ENCODE measurements at places on chromosomes 13 and 19. TPM values are rescaled to one million over a fixed set of nuclear protein-coding genes. Genes with fewer than 3 reads are reported as not detected.
A peak's percentile ranks its signal among the peaks of the same experiment; 100 is the strongest.

GRCh38 chr19:5343848-5344247 is 3.2 kb upstream of the PTPRS start:
- DNase-seq = no peak

DNA sequence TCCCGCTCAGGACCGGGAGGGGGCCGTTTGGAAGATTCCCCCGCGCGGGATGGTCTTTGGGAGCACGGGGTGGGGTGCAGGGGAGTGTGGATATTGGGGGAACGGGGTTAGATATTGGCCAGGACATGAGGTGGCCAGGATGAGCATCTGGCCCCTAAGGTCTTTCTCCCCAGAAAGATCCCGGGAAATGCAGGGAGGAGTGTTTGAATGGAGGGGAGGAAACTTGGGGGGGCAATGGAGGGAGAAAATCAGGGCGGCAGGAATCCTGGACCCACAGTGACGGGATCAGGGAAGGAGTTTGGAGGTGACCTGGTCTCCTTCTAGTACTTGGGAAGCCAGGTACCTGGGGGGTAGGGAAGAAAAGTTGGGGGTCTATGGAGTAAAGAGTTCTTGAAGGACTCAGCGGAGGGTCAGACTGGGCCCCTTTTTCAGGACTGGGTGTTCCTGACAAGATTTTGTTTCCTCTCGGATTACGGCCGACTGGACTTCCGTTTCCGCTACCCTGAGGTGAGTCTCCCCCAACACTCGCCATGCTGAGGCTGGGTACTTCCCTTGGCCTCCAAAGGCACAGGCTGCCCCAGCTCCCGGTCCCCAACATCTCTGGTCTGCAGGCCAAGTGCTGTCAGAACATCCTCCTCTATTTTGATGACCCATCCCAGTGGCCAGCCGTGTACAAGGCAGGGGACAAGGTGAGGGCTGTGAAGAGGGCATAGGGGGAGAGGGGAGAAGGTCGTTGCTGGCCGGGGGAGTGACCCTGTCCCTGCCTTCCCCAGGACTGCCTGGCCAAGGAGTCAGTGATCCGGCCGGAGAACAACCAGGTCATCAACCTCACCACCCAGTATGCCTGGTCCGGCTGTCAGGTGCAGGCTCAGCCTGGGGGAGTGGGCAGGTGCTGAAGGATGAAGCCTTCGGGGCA is 989 bp downstream of the TMEM145 start:
- no peak for DNase-seq

DNA sequence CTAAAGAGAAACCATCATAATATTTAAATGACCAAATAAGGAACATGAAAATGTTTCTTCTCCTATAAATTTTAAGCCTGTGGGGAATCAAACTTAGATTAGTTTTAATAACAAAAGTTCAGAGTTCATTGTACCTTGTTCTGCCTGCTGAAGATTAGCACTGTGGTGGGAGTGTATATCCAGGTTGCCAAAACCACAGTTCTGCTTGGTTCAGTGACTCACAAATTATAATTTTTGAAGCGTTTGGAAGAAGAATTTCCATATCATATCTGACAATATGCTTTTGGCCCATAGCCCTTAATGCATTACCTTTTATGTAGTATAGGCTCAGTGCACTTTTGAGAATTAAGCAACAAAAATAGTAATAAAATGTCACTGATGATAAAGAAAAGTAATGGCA is 545.2 kb downstream of the GPC6 start:
- DNase-seq = no peak

DNA sequence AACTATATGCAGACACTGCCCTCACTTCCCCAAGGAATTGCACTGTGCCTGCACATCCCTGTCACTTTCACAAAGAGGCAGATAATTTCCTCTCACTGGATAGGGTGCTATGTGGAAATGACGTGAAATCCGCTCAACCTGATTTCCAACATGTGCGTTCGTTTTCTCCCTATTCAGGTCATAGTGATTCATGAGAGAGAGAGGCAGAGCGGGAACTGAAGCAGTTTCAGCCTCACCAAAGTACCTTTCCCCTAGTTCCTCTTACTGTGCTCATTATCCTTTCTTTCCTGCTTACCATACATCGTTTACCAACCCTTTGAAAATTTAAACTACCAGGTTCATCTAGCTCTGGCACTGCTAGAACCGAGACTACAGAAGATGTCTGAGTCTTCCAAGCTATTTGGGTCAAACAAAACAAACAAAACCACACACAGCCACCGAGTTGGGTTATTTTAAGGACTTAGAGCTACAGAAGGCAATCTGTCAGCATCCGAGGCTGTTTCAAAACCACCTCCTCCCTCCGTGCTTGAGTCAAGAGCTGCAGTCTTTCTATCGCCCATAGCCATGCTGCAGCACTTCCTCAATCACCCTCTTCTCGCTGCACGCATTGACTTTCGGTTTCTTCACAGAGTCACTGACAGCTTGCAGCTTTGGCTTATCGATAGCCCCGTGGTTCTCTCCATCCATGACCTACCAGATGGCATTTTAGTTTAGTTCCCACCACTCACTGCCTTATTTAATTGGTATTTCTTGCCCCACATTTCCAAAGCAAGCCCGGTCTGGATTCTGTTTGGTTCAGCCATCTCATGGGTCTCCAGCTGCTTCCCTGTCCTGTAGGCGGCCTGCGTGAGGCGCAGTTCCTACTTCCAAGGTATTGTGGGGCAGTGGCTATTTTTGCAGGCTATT is 1395.8 kb downstream of the EFNB2 start:
- DNase-seq = peak; percentile 60

- DNase-seq = no peak
Measured at GRCh38 chr19:32555786-32556185, 25.2 kb upstream of the PDCD5 start.

DNA sequence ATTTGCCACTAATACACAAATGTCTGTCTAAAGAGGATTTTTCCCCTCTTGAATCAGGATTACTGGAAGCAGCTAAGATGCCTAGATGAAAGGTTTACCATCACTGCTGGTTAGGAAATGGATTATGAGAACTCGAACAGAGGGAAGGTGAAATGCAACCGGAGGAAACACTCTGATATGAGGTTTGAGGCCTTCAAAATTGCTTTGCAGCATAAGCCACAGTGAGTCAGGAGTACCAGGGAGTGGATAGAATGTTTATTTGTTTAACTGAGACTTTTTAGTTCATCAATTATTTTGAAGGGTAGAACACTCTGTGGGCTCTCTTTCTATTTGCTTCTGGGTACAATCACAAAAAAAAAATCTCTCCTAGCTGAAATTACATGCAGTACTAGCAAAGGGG is 18.1 kb downstream of the CDADC1 start:
- no peak for DNase-seq

GRCh38 chr19:7923295-7924191 is 2.4 kb downstream of the CTXN1 start:
- no peak for DNase-seq

DNA sequence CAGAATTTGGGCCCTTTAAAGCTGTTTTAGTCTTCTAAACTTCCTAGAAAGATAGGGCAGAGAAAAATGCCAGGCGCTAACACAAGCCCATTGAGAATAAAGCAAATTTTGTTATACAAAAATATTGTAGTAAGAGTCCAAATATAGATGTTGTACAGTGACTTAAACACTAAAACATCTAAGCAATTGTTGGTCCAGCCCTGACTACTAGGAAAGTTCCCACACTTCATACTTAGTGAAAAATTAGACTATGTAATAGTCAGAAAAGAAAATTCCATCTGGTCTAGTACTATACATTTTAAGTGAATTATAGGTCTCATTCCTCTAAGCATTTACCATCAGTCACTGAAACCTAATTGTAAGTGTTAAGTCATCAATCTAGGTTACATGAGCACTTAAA is 1518.3 kb upstream of the SLC10A2 start:
- peak; percentile 10 for DNase-seq

- no peak for DNase-seq
Measured at GRCh38 chr13:77415253-77416071, 88.6 kb upstream of the MYCBP2 start.

IGFLR1 gene
- 4.8 TPM for total RNA-seq

Measured in myocyte (in vitro differentiated cells).